Posterior vena cava (tissue), 2 donors: ENCODE measurements at places on chromosomes 16 and 17. TPM values are rescaled to one million over a fixed set of nuclear protein-coding genes. Genes with fewer than 3 reads are reported as not detected.

- peak; percentile 54 for DNase-seq
Observed at GRCh38 chr17:16929035-16929680, 42.8 kb downstream of the TNFRSF13B start.

GRCh38 chr17:47207143-47208067 lies 1.7 kb upstream of the MYL4 start:
- DNase-seq = no peak

GRCh38 chr17:80704894-80705293 lies 160.3 kb downstream of the RPTOR start:
- no peak for DNase-seq

The IRX6 gene
- total RNA-seq = 0.67 TPM

The SYCE1L gene
- 6.1 TPM for total RNA-seq

DNA sequence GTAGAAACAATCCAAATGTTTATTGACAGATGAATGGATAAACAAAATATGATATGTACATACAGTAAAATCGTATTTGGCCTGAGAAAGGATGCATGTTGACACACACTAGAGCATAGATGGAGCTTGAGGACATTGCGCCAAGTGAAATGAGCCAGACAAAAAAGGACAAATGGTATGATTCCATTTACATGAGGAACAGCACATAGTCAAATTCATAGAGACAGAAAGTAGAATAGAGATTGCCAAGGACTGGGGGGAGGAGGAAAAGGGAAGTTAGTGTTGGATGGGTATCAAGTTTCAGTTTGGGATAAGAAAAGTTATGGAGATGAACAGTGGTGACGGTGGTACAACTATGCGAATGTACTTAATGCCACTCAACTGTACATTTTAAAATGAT lies 47.9 kb downstream of the COPRS start:
- no peak for DNase-seq
